ENCODE measurements at places on chromosomes 3 and 15.
A peak's percentile ranks its signal among the peaks of the same experiment; 100 is the strongest.

DNA sequence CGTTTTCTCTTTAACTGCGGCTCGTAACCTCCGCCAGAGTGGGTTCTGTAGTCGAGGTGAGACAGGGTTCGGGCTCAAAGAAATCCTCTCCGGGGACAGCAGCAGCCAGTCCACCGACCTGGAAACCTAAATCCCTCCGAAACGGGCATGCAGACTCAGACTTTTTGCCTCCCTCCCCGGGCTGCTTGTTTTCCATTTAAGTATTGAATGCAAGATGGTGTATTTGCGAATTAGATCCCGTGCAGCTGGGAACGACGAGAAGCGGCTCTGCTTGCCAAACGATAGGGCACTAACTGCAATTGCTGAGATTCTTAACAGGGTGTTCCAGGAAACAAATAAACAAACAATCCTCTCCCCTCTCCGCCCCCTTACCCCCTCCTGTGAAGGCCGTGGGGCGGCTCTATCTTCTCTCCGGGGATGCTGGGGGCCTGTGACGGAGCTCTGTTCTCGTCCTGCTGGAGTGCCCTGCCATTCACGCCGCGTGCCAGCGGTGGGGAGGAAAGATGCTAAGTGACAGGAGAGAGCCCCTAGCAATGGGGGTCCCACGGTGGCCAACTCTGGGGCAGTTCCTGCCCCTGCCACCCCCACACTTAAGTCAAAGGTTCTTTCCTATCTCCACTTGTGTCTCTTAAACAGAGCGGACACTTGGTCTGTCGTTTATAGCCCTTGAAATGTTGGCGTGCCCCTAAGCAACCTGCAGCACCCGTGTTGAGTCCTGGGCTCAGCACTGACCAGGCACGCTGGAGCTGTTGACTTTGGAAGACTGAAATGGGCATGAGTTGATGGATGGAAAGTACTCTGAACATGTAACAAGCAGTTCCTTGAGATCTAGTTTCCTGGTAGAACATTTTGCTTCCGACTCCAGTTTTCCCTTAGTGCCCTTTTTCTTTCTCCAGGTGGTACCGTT lies 1.3 kb upstream of the ETV5 start:
- peak; percentile 35 for DNase-seq

DNA sequence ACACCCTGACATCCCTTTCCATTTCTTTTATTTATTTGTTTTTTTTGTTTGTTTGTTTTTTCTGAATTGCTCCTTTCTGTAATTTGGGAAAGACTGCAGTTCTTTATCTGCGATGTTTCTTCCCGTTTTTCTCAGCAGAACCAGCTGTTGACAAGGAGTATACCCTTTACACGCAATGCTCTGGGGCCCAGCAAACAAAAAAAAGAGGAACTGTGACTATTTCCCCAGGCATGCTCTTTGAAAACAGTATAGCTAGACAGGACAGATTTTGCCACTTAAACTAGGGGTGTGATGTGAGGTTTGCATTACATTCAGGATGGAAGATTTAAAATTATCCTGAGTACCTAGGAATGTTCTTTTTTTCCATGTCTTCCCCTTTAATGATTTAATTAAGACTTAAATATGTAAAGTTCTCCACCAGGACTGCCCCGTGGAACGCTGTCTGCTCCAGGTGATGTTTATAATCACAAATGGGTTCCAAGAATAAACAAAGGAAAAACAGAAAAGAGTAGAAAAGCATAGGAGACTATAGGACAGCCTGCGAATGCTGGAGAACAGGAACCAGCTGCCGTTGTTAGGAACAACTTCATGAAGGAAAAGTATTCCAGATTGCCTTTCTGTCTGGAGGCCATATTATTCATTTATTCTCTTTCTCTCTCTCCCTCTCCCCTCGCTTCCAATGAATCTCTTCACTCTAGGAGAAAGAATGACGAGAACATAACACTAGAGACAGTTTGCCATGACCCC lies 43.3 kb downstream of the TGFBR2 start:
- DNase-seq: no peak

DNA sequence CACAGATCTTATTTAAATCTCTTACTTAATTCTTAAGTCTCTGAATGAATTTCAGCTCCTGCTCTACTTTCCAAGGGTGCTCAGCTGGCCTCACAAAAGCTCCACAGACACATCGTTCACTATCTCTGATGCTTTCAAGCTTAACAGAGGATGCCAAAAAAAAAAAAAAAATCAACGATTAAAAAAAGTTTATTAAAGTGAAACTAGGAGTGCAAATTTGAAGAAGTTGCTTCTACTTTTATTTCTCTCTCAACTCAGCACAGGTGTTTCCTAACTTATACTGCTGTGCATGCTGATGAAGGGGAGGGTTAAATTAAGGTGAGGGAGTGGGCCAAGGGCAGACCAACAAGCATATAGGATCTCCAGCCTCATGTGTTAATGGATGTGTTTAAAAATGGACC lies 157.2 kb downstream of the TIGIT start:
- no peak for DNase-seq

- no peak for DNase-seq
These were observed 424.1 kb upstream of the THBS1 start for GRCh38 chr15:39156646-39157250.

GRCh38 chr3:77038468-77038929 lies 1.4 kb upstream of the ROBO2 start:
- DNase-seq: no peak

DNA sequence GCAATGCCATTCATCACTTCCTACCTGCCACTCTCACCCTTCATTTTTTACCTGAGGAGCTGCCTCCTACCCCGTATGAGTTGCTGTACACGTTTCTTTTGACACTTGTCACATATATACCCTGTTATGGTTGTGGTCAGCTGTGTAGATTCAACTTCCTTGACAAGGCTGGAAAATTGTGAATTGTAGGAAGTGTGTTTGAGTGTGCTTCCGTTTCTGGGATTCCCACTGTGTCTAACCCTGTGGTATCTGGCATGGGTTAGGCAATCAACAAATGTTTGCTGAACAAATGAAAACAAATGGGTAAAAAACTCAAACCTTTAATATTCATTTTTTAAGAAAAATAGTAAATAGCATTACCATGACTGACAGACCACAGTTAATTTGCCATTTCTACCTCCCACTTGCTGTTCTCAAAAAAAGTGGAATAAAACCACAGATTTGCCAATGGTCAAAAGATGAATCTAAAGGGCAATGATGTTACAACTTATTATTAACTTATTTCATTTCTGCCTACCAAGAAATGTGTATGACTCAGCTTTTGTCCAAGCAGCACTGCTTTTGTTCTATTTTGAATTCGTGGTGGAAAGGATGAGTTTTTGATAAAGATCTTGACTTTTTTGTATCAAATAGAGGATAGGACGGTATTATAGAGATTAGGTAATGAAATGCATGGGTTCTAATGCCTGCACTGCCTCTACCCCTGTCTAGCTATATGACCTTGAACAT lies 404.6 kb downstream of the LPP start:
- no peak for DNase-seq

DNA sequence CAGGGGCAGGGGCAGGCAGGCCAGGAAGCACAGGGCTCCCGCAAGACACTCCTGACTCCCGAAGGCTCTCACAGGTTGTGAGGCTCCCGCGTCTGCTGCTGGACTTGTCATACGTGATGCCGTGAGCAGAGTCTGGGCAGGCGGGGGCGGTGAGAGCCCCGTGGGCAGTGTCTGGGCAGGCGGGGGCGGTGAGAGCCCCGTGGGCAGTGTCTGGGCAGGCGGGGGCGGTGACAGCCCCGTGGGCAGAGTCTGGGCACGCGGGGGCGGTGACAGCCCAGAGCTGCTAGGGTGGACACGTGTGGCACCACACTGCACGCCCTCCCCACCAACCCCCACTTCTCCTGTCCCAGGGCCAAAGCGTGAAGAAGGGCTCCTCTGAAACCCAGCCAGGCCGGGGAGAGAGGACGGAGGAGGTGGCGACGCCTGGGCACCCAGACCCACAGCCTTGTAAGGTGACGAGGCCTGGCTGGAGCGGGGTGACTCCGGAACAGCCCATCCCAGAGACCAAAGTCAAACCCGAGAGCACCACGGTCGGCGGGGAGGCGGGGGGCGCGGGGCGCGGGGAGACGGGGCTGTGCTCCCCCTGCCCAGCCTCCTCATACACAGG lies 35.0 kb downstream of the TNK2 start:
- no peak for DNase-seq

- DNase-seq: no peak
These were observed 534.6 kb upstream of the ATP11B start for GRCh38 chr3:182258538-182259177.

DNA sequence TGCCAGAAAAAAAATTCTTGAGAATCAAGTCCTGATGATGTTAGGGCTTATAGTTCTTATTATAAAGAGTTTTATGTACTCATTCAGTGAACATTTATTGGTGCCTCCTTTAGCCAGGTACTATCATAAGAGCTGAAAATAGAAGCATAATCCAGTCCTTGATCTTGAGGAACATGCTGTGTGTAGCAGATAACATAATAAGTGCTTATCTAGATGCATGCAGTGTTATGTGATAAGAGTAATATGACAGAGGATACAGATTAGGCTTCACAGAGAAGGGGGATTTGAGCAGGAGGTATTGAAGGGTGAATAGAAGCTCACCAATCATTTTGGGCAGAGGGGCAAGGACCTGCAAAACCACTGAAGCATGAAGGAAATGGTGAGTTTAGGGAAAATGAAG lies 1.1 kb downstream of the CCR2 start:
- DNase-seq: no peak

All from activated naive CD4-positive, alpha-beta T cell treated with anti-CD3 and anti-CD28 coated beads, Interleukin-2, amount 10 ng/mL, durations not matched to agents 7 days and 5 days (primary cell).